ENCODE measurements at places on chromosomes 1 and 21. TPM values are rescaled to one million over a fixed set of nuclear protein-coding genes. Genes with fewer than 3 reads are reported as not detected.

The PRRX1 gene
- total RNA-seq, result 0.58 TPM

The STIL gene
- total RNA-seq, result 12.1 TPM

The BARHL2 gene
- total RNA-seq, result not detected

The MPZ gene
- not detected for total RNA-seq

The FNDC10 gene
- 0.29 TPM for total RNA-seq

The SPTA1 gene
- not detected for total RNA-seq

The EPS8L3 gene
- 85.8 TPM for total RNA-seq

The ZSWIM5 gene
- 0.45 TPM for total RNA-seq

The ADAM30 gene
- not detected for total RNA-seq

Measured in stomach (tissue), 19 donors.